GM04503 (cell line): ENCODE measurements at places on chromosomes 7 and 10.

DNA sequence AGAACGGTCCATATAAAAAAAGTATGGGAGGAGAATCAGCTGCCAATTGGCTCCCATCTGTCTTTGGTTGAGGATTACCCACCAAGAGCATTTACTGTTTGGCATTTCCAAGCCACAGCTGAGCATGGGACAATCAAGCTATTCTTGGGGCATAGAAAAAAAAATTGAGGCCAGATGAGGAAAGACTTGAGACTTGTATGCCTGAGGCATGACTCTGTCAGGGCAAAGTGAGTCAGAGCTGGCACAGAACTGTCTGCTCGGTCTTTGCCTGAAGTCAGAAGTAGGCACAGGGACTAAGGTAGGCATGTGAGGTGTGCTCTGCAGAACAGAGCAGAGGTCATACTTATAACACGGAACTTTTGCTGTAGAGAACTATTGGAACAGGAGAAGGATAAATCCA is 126.5 kb upstream of the CHRM2 start:
- DNase-seq = peak; percentile 6

DNA sequence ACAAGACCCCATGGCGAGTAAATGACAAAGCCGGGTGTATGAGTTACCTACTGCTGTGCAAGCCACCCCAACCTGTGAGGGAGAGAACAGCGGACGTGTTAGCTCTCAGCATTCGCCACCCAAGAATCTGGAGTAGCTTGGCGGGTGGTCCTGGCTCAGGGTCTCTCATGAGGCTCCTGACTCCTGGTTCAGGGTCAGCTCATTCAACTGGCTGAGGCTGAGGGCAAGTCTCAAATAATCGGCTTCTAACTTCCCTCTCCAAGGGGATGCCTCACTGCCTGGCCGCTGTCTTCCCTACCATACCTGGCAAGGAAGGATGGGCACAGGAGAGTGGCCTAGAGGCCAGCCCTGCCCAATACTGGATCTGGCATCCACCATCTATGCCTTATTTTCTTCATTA is 94.2 kb downstream of the HTR5A start:
- DNase-seq = no peak

- DNase-seq = no peak
Measured at GRCh38 chr10:118818621-118819221, 64.0 kb upstream of the CACUL1 start.

GRCh38 chr7:135335628-135336139 is 102.0 kb downstream of the STRA8 start:
- DNase-seq = no peak

- no peak for DNase-seq
Measured at GRCh38 chr10:44416021-44416771, 31.3 kb upstream of the CXCL12 start.

DNA sequence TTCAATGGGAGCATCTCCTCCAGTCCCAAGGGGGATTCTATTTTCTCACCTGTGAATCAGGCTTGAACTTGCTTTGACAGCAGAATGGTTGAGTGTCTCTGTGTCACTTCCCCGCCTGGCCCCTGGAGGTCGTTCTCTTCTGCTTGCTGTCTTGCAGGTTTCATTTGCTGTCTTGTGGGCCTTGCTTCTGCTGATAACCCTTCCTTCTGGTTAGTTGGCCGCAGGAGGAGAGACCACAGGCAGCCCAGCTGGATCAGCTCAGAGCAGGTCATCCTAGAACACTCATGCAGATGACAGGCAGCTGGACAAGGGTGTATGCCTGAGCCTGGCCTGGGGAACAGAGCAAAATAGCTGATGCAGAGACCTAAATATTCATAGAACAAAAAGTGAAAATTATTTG is 344.2 kb upstream of the ADARB2 start:
- DNase-seq = no peak
